ENCODE measurements at places on chromosomes 4 and X.

GRCh38 chrX:1400049-1400448, 8.1 kb upstream of the SLC25A6 start:
- no peak for DNase-seq

GRCh38 chr4:70873216-70873615, 29.0 kb upstream of the MOB1B start:
- DNase-seq = no peak

DNA sequence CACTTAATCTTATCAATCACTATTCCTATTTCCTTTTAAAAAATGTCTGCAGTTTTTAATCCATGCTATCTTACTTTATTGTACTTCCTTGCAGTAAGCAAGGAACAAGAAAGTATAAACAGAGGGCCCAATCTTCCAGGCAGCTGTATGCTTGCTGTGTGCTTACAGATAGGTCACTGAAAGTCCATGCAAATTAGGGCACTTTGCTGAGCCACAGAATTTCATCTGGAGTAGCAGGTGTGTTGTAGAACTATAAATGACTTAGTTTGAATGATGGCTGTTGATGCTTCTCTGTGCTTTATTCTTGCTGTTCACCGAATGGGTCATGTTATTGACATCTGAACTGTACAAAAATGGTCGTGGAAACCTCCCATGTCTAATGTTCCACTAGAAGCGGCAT, 154.6 kb downstream of the ATOH1 start:
- no peak for DNase-seq

DNA sequence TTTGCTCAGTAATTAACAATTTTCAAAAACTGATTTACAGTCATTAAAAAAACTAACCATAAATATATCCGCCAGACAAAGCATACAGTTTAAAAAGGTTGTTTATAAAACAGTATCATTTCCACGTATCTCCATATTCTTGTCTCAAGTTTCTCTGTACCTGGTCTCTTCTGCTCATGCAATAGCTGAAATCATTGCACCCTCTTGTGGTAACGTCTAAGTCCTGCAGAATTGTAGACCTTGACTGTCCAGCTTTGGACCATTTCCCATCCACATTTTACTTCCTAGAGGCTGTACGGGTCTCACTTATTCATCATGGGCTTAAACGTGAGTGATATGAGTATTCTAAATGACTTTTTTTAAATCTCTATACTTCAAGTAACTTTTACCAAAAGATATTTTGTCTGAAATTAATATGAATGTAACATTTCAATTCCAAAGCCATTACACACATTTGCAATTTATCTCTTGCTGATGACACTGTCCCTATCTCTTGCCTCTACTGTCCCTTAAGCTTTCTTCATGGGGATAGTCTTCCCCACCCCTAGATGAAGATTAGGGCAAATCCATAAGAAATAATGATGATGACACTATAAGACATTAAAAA, 118.5 kb downstream of the BTC start:
- DNase-seq = peak; percentile 75

- DNase-seq = no peak
Observed at GRCh38 chrX:26352891-26353430, 137.0 kb downstream of the MAGEB5 start.

DNA sequence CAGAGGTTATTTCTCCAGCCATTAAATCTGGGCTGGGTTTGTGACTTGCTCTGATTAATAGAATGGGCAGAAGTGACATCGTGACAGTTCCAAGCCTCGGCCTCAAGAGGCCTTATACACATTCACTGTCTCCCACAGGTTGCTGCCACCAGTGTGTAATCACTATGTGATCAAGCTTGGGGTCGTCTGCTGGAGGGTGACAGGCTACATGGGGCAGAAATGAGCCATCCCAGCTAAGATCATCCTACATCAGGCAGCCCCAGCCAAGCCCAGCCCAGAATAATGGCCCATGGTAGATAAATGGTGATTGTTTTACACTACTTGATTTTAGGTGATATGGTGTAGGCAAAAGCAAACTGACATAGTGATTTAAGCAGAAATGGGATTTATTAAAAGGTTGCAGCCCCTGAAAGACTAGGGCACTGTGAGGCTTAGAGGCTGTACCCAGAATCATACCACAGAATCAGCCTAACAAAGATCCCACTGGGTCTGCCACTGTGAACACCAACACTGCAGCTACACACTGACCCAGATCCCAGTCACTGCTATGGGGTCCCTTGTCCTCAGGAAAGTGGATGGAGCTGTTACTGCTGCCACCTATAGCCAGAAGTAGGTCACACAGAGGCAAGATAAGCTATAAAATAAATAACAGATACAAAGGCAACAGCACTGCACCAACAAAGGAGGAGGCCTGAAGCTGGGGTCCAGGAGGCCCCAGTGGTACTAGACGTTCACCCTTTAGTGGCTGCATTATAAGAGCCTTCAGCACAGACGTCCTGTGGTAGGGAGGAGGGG, 159.6 kb upstream of the RBPJ start:
- no peak for DNase-seq

- DNase-seq = no peak
Observed at GRCh38 chrX:41110801-41111625, 25.8 kb downstream of the USP9X start.

DNA sequence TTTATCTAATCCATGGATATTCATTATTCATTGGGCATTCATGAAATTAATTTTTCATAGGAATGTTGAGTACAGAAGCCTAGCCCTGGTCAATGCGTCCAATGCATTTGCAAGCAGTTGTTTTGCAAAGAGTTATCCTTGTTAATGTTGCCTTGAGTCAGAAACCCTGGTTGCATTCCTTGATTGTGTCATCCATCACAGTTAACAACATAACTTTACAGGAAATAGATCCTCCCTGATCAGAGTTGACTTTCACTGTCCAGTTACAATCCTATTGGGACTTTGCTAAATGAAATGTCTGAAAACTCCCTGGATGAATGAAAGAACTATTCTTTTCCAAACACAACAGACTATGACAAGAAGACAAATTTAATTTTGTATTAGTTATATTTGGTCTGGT, 924.3 kb upstream of the SLIT2 start:
- no peak for DNase-seq

GRCh38 chr4:8328456-8328855, 58.9 kb downstream of the HTRA3 start:
- no peak for DNase-seq

GRCh38 chr4:150310159-150310895, 232.1 kb downstream of the DCLK2 start:
- DNase-seq = peak; percentile 59

DNA sequence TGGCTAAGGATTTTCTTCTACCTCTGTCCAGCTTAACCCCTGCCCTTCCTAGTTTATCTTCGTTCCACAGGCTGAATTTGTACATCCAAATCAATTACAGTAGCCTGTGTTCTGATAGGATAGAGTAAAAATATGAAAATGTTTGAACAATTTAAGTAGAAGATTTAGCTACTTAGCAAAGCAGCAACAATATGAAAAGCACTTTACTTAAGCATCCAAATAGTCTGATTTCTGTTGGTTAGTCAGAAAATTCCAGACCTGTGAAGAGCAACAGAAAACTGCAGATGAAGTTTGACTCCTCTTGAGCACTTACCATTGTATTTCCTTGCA, 2.0 kb downstream of the ARSJ start:
- DNase-seq = no peak

DNA sequence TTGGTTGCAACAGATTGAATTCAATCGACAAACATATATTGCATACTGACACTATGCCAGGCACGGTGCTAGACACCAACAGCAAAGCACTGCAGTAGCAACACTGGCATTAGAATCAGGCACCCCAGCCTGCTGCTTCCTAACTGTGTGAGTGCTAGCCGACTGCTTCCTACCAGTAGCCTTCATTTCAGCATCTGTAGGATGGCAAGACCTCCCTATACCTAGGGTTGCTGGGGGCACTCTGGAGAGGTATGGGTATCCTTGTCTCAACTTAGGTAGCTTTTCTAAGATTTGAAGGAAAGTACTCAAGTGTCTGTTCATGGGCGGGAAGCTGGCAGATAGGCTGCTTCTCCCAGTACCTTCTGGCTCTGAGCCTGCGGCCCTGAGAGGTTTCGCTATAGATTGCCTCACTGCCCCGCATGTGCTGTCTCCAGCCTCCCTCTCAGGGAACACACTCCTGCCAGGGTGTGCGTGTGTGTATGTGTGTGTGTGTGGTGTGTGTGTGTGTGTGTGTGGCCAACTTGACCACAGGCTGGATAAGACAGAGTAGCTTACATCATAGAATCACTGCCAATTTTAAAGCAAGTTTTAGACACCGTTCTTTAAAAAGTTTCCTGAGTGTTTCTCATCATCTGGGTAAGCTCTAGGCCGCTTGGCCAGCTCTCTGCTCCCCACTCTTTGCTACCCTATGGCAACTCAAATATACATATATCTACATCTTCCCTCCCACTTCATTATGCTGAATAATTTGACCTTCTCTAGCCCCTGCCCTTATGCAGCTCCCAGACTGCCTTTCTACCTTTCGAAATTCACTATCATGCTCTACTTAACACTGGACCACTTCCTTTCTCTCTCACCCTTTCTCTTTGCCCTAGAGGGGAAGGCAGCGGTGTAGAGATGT, 97.0 kb upstream of the PJA1 start:
- DNase-seq = no peak

DNA sequence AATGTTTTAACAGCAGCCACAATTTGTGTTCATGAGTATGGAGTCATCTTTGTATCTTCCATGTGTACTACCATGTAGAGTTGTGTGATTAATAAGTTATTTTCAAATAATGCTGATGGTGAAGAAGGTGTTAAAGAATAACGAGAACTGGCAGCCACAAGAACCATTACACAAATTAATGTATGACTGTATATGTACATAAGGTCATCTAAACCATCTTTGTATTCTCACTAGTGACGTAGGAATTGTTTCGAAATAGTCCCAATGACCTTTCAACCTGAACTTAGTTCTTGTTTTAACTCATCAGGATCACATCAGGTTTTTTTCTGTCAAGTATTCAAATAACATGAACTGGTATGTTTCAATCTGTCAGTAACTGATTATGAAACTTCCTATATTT, 48.3 kb upstream of the NOCT start:
- no peak for DNase-seq

DNA sequence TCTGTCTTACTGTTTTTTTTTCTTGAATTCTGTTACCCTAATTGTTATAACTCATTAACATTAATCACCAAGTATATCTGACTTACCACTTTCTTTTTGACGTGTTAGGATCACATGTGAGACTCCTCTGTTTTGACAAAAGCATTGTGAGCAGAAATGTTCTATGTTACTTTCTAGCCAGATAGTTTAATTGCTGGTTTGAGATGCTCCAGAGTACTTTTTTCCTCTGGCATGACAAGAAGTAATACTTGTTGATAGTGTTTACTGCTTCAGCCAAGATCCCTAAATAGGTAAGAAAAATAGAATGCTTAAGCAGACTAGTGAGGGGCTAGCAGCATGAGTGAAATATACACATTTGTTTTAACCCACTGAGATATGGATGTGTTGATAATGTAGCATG, 303.9 kb upstream of the PABPC4L start:
- DNase-seq = no peak

DNA sequence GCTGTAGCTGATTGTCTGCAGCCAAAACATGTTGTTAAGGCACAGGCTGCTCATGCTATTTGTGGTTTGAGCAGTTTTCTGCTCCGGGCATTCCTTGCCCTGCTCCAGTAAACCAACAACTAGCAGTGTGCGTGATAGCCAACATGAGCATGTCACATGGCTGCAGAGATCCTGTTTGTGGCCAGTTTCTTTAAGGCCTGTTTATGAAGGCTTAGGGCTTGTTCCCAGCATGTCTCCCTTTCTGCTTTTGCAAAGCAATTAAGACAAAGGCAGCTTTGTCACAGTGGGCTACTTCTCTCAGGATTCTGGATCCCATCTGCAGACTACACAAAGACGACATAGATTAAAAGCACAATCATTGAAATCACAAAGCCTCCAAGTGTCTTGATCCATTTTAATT, 160.5 kb downstream of the ZNF518B start:
- no peak for DNase-seq

DNA sequence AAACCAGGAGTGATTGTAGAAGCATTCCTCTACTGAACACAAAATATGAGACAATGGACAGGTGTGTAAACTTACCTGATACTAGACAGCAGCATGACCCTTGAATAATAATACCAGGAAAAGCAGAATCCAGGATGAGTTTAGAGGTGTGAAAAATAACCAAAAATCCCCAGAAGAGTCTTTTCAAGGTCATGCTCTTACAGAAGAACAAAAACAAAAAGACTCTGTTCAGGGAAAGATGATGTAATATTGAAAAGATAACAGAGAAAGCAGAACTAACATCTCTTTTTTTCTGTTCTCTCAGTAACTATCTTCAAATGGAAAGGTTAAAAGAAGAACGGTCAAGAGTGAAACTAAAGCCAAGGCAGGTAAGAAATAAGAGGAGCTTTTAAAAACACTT, 14.0 kb upstream of the ARHGAP10 start:
- DNase-seq = no peak

GRCh38 chrX:9569876-9570301, 105.0 kb downstream of the TBL1X start:
- DNase-seq = no peak

- no peak for DNase-seq
Observed at GRCh38 chr4:105327956-105328355, 145.9 kb downstream of the PPA2 start.

DNA sequence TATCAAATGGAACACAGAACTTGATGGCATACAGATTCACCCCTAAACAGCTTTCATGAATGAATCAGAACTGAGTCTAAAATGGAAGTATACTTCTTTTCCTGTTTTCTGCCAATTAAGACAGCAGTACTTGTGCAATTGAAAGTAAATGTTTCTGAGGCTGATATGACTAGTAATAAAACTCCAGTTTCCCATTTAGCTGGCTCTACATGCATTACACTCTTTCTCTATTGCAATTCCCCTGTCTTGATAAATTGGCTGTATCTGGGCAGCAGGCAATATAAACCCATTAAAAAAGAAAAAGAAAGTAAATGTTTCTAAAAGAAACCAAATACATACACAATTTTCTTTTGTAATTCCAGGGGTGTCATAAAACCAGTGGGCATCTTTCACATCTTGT, 4.6 kb downstream of the NOA1 start:
- no peak for DNase-seq
